IMR-90 (cell line): ENCODE measurements at places on chromosomes 7 and 10. TPM values are rescaled to one million over a fixed set of nuclear protein-coding genes. Genes with fewer than 3 reads are reported as not detected.

The LEP gene
- not detected in 2 replicates for polyA plus RNA-seq

The CTAGE4 gene
- polyA plus RNA-seq = 0.03 TPM in 1 of 2 replicates, not detected in the other

The IFIT1 gene
- 4.5 and 6.1 TPM in 2 replicates for polyA plus RNA-seq

The PIP gene
- polyA plus RNA-seq = not detected in 2 replicates

The TUBB8 gene
- polyA plus RNA-seq = 0.04 and 0.07 TPM in 2 replicates

The PIK3AP1 gene
- 0.14 TPM in 1 of 2 replicates, not detected in the other for polyA plus RNA-seq

The ACADSB gene
- polyA plus RNA-seq = 3.8 and 6.2 TPM in 2 replicates

The SLC16A9 gene
- 0.11 and 0.26 TPM in 2 replicates for polyA plus RNA-seq

The FKBP6 gene
- not detected in 2 replicates for polyA plus RNA-seq

The PON1 gene
- not detected in 2 replicates for polyA plus RNA-seq

The CH25H gene
- 0.12 and 0.19 TPM in 2 replicates for polyA plus RNA-seq

The SH2D4B gene
- polyA plus RNA-seq = not detected in 2 replicates

The CCDC172 gene
- polyA plus RNA-seq = not detected in 2 replicates

The CYP3A4 gene
- not detected in 2 replicates for polyA plus RNA-seq

The CADPS2 gene
- polyA plus RNA-seq = 0.10 and 0.14 TPM in 2 replicates

The CAMK1D gene
- polyA plus RNA-seq = 4.1 and 5.3 TPM in 2 replicates

The ZNF425 gene
- 1.2 TPM in 2 replicates for polyA plus RNA-seq

The TNS3 gene
- 75.6 and 79.2 TPM in 2 replicates for polyA plus RNA-seq

The HMX2 gene
- not detected in 2 replicates for polyA plus RNA-seq

The CRYGN gene
- not detected in 2 replicates for polyA plus RNA-seq

The C7orf33 gene
- polyA plus RNA-seq = not detected in 2 replicates

The PON3 gene
- polyA plus RNA-seq = not detected in 2 replicates

The CNNM1 gene
- polyA plus RNA-seq = 0.32 and 0.39 TPM in 2 replicates

The CDK1 gene
- polyA plus RNA-seq = 17.1 and 21.9 TPM in 2 replicates

The PALD1 gene
- 0.12 and 0.14 TPM in 2 replicates for polyA plus RNA-seq

The LIPK gene
- polyA plus RNA-seq = not detected in 2 replicates

The PPP1R3C gene
- polyA plus RNA-seq = 10.8 and 17.4 TPM in 2 replicates

The PRSS37 gene
- not detected in 2 replicates for polyA plus RNA-seq

The SOSTDC1 gene
- polyA plus RNA-seq = 0.04 and 0.07 TPM in 2 replicates

The VGF gene
- 0.50 and 0.59 TPM in 2 replicates for polyA plus RNA-seq
